ENCODE measurements at places on chromosomes 13 and 19. TPM values are rescaled to one million over a fixed set of nuclear protein-coding genes. Genes with fewer than 3 reads are reported as not detected.

DNA sequence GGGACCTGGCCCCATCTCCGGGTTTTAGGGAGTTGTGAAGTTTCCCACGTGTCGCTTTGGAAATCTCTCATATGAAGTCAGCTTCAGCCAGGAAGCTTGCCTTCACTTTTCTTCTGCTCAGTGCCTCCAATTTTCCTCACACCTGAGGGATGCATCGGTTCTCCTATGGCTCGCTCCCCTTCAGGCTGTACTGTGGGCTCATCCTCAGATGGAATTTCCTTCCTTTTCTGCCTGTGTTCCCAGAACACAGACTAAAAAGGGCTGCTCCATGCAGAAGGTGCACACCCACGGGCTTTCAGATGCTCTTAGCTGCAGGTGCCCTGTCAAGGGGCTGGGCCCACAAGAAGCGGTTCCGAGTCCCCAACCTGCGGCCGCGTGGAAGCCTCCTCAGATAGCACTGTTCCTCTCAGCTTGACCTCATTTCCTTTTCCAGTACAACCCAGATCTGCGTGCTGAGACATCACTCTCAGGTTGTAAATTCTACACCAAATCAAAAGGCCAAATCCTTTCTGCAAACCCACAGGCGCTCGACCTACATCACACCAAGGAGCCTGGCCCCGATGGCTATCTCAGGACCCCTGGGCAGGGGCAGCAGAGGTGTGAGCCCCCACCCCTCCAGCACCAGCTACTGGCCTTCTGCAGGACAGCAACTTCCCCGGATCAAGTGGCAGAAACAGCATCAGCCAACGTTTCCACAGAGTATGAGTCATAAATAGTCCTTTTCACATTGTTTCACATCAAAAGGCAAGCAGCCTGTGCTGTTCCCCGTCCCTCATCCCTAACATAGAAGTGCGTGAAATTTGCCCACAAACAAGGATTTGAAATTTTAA, 275.9 kb downstream of the ZNF536 start:
- no peak for DNase-seq

- peak; percentile 44 for DNase-seq
These were observed 479.1 kb upstream of the MIR17HG start for GRCh38 chr13:90868321-90868920.

- DNase-seq, result no peak
These were observed 435.3 kb upstream of the HTR2A start for GRCh38 chr13:47332149-47332548.

GRCh38 chr19:33518541-33518940, 3.0 kb downstream of the PEPD start:
- DNase-seq, result no peak

DNA sequence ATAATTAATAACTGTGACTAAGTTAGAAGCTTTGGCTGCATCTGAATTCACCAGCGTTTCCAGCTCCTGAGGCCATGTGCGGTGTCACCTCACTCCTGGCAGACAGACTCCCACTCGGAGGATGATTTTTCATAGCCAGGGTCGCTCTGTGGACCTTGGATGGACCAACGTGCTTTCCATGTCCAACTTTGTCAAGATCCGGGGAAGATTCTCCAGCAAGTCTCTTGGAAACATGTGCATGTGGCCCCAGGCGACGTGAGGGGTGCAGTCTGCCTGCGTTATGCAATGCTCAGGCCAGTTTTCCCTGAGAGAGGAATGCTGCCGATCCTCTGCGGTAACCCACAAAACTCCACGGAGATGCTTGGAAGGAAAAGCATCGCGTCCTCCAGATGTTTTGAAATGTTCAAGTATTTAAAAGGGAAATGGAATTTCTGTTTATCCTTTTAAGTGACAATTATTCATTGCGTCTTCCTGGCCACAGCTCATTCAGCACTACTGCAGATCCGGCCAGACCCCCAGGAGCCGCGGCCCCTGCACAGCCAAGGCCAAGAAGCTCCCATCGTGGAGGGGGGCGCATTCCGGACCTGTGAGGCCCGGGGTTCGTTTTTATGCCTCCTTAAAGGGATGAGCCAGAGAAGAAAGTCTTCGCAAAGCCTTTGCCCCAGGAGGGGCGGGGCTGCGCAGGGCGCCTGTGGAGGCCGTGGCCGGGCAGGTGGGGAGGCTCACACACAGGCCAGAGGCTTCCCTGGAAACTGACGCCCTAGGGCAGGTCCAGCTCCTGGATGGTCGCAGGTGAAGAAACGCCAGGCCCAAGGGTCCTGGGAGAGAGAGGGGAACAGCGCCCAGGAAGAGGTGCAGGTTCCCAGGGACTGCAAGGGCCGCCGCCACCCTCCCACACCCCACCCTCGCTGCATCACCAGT, 46.0 kb downstream of the C13orf46 start:
- no peak for DNase-seq

DNA sequence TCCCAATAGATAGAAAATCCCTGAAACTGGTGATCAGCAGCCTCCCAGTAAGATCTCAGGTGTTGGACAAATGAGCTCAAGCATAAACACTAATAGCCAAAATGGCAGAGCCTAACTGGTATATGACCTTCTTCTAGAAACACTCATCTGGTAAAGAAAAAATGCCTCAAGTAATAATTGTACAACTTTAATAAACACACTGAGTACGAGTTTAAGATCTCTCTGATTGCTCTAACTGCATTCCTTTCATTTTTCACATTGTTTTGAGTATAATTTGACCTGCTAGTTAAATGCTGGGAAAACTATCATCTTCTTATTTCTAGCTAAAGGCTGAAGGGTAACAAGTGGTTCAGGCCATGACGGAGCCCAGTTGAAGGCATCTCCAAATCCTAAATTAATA, 2009.5 kb upstream of the PCDH20 start:
- DNase-seq, result no peak

DNA sequence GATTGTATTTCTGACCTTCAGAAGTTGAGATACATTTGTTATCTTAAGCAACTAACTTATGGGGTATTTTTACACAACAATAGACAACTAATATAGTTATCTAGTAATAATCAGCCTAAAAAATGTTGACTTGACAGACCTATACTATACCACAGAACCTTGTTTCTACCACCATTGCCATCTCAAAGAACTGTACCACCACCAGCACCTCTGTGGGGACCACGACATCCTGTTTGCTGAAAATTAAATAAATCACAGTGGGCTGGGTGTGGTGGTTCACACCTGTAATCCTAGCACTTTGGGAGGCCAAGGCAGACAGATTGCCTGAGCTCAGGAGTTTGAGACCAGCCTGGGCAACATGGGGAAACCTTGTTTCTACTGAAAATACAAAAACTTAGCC, 24.0 kb downstream of the TSKS start:
- DNase-seq, result no peak

- no peak for DNase-seq
These were observed 150.3 kb downstream of the SLITRK5 start for GRCh38 chr13:87821512-87821911.

- no peak for DNase-seq
These were observed 22.5 kb upstream of the SLC35E1 start for GRCh38 chr19:16594681-16595091.

DNA sequence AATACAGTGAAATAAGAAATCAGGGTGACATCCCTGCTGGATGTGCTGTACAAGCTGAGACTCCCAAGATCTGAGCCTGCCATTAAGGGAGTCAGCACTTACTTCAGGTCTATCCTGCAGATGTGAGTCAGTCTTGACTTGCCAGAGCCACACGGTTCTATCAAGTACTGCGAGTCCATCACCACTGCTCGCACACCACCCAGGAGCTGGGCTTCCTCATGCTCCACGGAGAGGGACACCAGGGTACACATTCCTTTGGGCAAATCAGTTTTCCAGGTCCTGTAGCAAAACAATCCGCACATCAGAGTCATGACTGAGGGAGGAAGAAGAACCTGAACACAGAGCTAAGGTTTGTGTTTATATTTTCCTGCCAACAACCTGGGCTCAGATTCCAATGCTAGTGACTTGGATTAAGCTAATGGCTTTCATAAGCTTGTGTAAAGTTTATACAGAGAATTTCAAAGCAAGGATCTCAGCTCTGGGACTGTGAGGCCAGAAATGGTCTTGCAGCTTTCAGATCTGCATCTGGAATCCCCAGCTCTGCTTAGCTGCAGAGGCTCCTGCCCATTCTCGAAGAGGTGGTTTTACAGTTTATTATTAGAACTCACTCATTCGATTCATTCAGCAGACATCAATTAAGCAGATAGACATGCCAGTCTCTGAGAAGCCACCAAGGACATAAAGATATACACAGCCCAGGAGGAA, 90.6 kb downstream of the KL start:
- no peak for DNase-seq

- no peak for DNase-seq
These were observed 320.6 kb downstream of the FOXO1 start for GRCh38 chr13:40345654-40346372.

- no peak for DNase-seq
These were observed 240.3 kb downstream of the DCT start for GRCh38 chr13:94239135-94239534.

DNA sequence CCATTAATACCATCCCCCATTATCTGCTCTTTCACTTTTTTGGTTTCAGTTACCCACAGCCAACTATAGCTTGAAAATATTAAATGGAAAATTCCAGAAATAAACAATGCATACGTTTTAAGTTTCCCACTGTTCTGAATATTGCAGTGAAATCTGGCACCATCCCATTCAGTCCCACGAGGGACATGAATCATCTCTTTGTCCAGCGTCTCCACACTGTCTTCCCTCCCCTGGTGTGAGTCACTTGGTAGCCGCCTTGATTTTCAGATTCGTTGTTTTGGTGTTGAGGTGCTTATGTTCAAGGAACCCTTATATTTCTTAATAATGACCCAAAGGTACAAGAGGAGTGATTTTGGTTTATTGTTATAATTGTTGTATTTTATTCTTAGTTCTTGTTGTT, 246.1 kb downstream of the DCT start:
- no peak for DNase-seq

The ELSPBP1 gene
- not detected for total RNA-seq

The HS6ST3 gene
- 1.3 TPM for total RNA-seq

Measured in glutamatergic neuron (in vitro differentiated cells).